ENCODE measurements at places on chromosomes 1 and 21. TPM values are rescaled to one million over a fixed set of nuclear protein-coding genes. Genes with fewer than 3 reads are reported as not detected.

Gene SPRR2A
- total RNA-seq, result not detected

Gene KLF17
- not detected for total RNA-seq

Gene FMO1
- total RNA-seq, result 1.6 TPM

Gene F11R
- 8.0 TPM for total RNA-seq

Gene HMGCS2
- total RNA-seq, result 16.9 TPM

DNA sequence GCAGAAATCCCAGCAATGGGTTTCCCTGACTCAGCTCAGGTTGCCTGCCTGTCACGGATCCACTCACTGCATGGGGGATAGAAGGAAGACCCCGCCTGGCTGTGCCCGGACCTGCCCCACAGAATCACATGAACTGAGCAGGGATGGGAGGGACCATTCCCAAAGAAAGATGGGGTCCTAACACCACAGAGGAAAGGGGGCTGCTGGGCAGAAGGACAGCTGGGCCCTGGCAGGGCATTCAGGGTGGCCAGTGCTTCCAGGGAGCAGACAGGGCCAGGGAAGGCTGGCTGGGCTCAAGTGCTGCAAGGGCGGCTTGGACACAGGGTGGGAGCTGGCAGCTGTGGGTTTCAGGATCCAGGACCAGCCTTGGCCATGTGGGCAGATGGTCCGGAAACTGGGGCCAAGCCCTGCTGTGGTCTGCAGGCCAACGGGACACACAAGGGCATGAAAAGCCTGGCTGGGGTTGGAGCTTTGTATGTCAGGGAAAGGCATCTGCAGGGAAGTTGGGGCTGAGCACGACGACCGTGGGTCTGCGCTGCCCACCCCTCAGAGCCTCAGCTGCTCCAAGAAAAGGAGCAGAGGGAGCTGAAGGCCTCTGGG lies 723.9 kb downstream of the PTPRU start:
- H3K27me3 ChIP-seq, result no peaks in the 10 kb centered on the region
- H3K27ac ChIP-seq, result no peak overlapping the region
- no peaks in the 10 kb centered on the region for H3K4me1 ChIP-seq
- no peak for DNase-seq
- H3K36me3 ChIP-seq, result no peaks in the 10 kb centered on the region
- H3K4me3 ChIP-seq, result no peak overlapping the region

GRCh38 chr1:226369110-226369509 lies 38.8 kb downstream of the PARP1 start:
- H3K27ac ChIP-seq, result no peak overlapping the region
- no peaks in the 10 kb centered on the region for H3K27me3 ChIP-seq
- no peaks in the 10 kb centered on the region for H3K36me3 ChIP-seq
- H3K4me3 ChIP-seq, result no peak overlapping the region
- peaks cover 15% of the 10 kb centered on the region for H3K4me1 ChIP-seq
- DNase-seq, result no peak

GRCh38 chr1:154716011-154716410 lies 108.0 kb upstream of the ADAR start:
- no peak overlapping the region for H3K4me3 ChIP-seq
- peaks cover 13% of the 10 kb centered on the region for H3K36me3 ChIP-seq
- H3K27ac ChIP-seq, result no peak overlapping the region
- no peak for DNase-seq
- H3K27me3 ChIP-seq, result no peaks in the 10 kb centered on the region
- peaks cover 19% of the 10 kb centered on the region for H3K4me1 ChIP-seq

DNA sequence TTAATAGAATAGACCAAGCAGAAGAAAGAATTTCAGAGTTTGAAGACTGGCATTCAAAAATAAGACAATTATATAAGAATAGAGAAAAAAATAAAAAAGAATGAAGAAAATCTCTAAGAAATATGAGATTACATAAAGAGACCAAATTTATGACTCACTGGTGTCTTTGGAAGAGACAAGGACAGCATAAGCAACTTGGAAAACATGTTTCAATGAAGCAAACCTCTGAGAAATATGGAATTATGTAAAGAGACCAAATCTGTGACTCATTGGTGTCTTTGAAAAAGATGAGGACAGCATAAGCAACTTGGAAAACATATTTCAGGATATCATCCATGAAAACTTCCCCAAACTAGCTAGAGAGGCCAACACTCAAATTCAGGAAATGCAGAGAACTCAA lies 60.4 kb upstream of the LYPLAL1 start:
- H3K27me3 ChIP-seq, result no peaks in the 10 kb centered on the region
- H3K4me3 ChIP-seq, result no peak overlapping the region
- H3K4me1 ChIP-seq, result no peaks in the 10 kb centered on the region
- no peak for DNase-seq
- no peak overlapping the region for H3K27ac ChIP-seq
- H3K36me3 ChIP-seq, result no peaks in the 10 kb centered on the region

DNA sequence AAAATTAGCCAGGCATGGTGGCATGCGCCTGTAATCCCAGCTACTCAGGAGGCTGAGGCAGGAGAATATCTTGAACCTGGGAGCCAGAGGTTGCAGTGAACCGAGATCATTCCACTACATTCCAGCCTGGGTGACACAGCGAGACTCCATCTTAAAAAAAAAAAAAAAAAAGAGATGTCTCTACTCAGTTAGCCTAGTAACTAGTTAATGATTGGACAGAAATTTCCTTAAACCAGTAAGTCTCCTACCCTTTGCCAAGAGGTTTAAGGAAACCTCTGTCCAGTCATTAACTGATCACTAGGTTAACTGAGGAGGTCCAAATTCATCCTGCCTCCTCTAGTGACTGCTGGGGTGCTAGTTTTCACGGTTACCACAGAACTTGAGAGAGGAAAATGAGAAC lies 143.9 kb upstream of the UBE2U start:
- no peaks in the 10 kb centered on the region for H3K27me3 ChIP-seq
- no peak overlapping the region for H3K27ac ChIP-seq
- no peaks in the 10 kb centered on the region for H3K36me3 ChIP-seq
- H3K4me1 ChIP-seq, result no peaks in the 10 kb centered on the region
- no peak for DNase-seq
- H3K4me3 ChIP-seq, result no peak overlapping the region
